SHP77 treated with DMSO at 0.1 percent for 48 hours (cell line): ENCODE measurements at places on chromosomes 11 and 22.

GRCh38 chr11:85665733-85666132 is 804 bp upstream of the CREBZF start:
- DNase-seq, result no peak

- no peak for DNase-seq
Observed at GRCh38 chr22:19757140-19757984, 3.2 kb upstream of the TBX1 start.

DNA sequence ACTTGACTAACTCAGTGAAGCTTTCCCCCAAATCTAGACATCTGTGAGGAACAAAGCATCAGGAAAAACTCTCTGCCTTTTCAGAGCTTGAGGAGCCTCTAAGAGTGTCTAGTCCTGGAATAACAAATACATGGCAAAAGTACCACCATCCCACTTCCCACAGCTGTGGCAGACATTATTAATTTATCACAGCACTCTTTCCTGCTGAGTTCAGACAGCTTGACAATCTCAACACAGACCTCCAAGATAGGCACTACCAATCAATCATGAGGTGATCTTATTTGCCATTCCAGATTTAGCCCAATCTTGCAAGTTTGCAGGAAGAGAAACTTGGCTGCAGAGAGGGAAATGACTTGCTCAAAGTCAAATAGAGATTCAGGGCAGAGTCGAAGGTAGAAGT is 202.8 kb downstream of the MN1 start:
- no peak for DNase-seq

DNA sequence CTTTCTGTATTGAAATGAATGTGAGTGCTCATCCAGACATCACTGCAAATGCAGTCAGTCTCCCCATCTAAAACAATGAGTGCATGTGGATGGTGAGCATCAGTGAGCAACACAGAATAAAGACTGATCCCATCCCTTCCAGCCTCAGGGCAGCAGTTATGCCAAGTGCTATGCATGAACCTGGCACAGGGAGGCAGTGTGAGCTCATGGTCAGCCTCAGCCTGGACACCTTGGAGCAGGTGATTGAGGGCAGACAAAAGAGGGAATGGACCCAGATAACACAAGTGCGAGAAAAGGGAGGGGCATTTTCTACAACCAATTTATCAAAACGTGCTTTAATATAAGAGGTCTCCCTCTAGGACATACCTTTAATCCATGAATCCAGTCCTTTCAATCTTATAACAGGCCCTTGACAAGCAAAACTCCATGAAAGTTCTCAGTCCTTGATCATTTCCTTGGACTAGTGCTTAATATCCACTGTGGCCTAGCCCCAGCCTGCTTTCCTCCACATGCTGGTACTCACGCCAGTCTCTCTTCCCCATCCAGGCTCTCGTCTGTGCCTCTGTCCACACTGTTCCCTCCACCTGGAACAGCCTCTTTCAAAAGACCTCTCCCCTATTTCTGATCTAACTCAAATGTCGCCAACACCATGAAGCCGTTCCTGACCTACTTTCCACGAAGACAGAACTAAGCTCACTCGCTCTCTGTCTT is 50.5 kb upstream of the LRRC55 start:
- DNase-seq, result no peak

- no peak for DNase-seq
Observed at GRCh38 chr11:45057938-45058646, 88.3 kb upstream of the PRDM11 start.

GRCh38 chr22:29450222-29450621 is 11.8 kb downstream of the RFPL1 start:
- no peak for DNase-seq

GRCh38 chr22:20497426-20497825 is 1.8 kb upstream of the KLHL22 start:
- DNase-seq, result no peak

GRCh38 chr11:19597206-19597605 is 115.4 kb upstream of the NAV2 start:
- no peak for DNase-seq

DNA sequence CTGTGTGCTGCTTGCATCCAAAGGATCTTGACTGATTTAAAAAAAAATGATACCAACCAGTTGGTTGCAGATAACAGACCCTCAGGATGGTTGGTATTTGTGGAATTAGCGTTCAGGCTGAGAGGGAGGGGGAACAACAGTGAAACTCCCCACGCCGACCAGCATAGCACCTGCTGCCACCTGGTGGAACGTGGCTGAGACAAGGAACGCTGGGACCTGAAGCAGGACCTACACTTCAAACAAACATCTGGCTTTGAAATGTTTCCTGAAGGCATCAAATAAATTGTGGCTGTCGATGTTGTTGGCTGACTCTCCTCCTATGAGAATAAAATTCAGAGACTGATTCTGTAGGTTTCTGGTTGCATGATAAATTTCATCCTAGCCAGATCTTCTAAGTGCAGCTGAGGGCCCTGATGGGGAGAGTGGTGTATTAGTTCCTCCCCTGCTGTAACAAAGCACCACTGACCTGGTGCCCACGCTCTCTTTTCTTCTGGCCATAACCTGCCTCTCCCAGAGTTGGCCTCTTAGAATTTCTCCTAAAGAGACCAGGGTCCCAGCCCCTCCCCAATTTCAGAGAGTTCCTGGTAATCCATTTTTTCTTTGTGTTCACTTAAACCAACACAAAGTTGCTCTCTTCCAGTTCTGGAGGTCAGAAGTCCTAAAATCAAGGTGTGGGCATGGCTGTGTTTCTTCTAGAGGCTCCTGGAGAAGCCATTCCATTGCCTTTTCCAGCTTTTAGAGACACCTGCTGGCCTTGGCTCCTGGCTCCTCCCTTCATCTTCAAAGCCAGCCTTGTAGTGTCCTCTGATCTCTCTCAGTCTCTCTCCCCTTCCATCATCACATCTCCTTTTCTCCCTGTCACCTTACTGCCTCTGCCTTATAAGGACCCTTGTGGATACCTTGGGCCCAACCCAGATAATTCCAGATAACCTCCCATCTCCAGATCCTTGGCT is 17.3 kb downstream of the APOL2 start:
- DNase-seq, result no peak

- DNase-seq, result no peak
Observed at GRCh38 chr11:66562907-66563583, 5.4 kb downstream of the CTSF start.

- DNase-seq, result no peak
Observed at GRCh38 chr11:95999711-96000406, 76.0 kb upstream of the MTMR2 start.

DNA sequence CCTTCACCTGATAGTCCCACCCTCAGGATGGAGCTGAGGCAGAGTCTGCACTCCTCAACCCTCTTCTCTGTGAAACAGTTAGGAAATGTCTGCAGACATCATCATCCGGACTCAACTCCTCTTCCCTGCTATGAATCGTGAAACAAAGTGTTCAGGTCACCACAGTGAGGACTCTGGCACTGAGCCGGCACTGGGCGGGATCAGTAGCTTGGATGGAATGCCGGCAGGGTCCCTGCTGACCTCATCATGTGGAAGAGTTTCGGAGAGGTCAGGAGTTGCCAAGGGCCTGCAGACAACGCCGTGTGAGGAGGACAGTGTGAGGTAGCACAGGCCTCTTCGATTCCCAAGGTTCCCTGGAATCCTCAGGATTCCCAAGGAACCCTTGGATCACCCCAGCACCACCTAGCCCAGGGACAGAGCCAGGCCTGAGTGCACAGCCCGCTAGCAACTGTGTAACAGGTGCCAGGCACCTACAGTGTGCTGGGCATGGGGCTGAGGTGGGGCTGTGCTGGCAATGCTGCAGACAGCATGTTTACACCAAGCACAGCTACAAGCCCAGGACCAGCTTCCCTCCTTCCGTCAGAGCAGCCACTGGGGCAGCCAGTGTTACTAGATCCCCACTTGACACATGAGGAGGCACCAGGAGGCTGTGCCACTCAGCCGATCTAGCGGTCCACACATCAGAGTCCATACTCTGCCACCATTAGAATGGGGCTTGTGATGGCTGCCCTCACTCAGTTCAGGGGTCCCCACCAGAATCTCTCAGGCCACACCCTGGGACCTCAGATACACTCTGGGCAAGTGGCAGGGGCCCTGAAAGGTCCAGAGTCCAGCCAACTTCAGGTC is 693 bp upstream of the LINC01488 start:
- DNase-seq, result no peak

GRCh38 chr11:79486242-79486984 is 45.6 kb upstream of the TENM4 start:
- no peak for DNase-seq

DNA sequence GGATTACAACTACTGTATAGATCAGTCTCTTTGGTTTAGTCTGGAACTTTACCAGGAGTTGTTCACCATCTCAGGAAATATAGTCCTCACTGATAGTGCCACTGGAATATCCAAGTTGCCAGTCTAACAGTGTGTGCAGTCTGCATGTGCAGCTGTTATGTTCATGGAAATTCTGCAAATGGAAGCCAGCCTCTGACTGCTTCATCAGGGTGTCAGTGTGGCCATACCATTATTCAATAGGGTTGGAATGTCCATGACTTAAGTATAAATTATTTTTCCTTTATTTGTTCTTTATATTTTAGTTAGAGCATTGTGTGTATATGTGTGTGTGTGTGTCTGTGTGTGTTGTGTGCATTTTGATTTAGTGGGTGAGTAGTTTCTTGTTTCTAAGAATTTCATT is 51.8 kb downstream of the C11orf96 start:
- no peak for DNase-seq

GRCh38 chr22:35928285-35928798 is 100.3 kb downstream of the RBFOX2 start:
- no peak for DNase-seq

GRCh38 chr11:102719620-102720277 is 5.0 kb downstream of the MMP8 start:
- no peak for DNase-seq
